ENCODE measurements at places on chromosomes 3 and 15.

GRCh38 chr3:128497305-128498126, 4.5 kb upstream of the GATA2 start:
- DNase-seq: peak; percentile 58

DNA sequence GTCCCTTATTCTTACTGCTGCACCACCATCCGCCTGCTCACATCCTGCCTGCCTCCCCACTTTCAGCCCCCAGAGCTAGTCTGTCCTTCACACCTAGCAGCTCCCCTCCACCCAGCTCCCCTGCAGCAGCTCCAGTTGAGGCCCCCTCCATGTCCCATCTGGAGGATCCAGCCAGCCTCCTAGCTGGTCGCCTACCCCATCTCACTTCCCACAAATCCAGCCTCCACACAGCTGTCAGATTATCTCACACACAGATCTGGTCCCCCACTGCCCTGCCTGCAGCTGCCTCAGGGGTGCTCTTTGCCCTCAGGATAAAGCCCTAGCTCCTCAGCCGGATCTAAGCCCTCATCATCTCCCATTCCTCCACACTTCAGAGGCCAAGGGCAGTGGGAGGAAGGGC, 8.8 kb upstream of the SEMA7A start:
- no peak for DNase-seq

DNA sequence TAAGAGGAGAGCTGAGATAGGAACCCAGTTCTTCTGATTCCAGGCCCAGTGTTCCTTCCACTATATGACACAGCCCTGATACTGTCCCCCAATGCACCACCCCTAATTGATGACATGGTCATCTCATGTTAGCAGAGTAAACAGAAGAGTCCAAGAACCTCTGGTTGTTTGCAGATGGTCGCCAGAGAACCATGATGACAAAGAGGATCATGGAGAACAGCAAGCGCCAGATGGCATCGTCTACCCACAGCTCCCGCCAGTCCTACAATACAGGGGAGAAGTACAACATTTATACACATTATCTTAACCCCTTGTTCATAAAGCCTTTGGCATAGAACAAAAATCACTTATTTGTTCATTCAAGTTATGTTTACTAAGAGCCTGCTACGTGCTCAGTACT, 18.5 kb upstream of the VPS39 start:
- no peak for DNase-seq

DNA sequence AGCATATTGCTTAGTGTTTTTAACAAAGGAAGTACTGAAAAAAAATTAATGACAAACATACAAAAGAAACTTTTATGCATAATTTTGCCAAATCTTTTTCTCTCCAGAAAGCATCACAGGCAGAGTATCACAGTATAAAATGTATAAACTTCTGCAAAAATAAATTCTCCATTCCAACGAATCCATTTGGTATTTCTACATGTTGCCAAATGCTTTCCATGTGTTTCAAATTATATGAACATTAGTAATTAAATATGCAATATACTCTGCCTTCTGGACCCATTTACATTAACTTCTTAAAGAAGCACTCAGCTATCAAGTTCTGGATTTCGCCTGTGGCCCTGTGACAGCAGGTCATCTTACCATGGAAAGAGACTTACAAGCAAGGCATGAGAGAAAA, 189.1 kb upstream of the ALCAM start:
- DNase-seq: no peak

DNA sequence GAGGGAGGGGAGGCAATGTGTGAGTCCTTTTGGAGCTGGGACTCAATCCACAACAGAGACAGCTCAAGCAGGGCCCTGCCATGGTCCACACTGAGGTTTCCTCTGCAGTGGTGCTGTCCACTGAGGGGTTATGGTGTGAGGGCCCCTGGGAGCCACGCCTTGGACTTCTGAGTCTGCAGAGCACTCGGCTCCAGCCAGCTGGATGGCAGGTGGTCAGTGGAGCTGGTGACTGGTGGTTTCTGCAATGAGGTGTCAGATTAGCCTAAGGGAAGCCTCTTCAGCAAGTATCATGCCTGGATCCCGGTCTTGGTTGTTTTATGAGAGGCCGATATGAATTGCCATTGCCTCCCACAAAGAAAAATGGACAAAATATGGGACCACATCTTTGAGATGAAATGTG, 21.7 kb downstream of the LSM3 start:
- DNase-seq: no peak

GRCh38 chr15:58498821-58499580, 67.2 kb downstream of the LIPC start:
- DNase-seq: no peak
